T-cell (primary cell): ENCODE measurements at places on chromosomes 7 and 10.

DNA sequence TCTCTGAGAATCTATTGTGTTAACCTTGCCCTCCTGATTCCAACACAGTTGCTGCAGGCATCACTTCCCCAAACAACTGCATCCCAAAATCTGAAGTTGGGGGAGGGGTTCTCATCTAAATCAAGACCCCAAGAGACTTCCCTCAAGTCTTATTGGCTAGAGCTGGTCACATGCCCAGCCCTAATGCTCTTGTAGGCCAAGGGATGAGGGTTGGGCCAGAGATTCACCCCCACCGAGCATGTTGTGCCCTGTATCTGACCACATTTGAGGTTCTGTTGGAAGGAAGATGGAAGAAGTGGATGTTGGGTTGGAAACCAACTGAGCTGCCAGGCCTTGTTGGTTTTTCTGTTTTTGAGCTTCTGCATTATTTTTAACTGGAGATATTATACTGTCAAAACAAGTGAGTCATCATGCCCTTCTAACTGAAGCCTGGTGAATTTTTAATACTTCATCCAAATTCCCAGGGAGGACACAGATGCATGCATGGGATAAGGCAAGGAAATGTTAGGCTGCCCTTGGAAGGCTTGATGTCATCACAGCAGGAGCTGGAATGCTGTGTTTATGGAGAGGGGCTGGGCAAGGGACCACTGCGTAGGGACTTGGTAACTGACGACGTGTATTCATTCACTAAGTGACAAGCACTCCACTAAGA, 68.6 kb upstream of the CACUL1 start:
- no peak for DNase-seq

DNA sequence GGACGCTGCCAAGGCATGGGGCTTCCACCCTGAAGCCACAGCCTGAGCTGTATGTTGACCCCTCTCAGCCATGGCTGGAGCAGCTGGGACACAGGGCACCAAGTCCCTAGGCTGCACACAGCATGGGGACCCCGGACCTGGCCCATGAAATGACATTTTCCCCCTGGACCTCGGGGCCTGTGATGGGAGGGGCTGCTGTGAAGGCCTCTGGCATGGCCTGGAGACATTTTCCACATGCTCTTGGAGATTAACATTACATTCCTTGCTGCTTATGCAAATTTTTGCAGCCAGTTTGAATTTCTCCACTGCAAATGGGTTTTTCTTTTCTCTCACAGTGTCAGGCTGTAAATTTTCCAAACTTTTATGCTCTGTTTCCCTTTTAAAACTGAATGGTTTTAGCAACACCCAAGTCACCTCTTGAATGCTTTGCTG, 463.6 kb downstream of the ZWINT start:
- DNase-seq: no peak

DNA sequence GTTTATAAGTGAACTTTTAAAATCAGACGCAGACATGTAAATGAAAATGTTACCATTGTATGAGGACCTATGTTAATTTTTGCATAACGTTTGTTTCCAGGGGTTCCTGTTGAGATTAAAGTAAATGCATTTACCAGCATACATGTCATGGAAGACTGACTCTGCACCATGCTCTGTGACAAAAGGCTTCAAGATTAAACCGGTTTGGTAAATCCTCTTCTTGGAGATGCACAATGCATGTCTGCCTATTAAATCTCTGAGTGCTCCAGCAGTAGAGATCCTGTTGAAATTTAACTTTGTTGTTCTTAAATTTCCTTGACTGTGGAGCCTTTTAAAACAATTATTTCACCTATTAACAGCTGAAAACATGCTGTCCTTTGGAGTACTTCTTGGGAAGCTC, 36.5 kb upstream of the JAZF1 start:
- no peak for DNase-seq

DNA sequence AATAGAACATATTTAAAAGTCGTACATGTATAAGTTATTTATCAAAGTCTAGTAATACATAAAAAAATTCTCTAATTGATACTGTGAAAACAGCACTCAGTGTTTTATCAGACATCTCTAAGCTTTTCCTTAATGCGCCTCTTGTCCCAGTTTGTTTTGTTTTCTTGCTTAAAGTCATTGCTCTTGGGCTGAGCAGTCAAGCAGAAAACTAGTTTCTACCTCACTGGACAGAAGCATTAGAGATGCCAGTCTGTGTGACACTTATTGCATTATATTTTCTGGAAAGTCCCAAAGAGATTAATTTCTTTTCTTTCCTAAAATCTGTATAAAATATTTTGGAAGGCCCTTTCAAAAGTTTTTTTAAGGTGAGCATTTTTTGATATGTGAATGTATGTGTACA, 236.2 kb downstream of the PCLO start:
- no peak for DNase-seq

GRCh38 chr10:119940487-119940886, 48.0 kb downstream of the SEC23IP start:
- DNase-seq: no peak

- DNase-seq: no peak
These were observed 123.3 kb downstream of the PAXIP1 start for GRCh38 chr7:154879629-154880028.

DNA sequence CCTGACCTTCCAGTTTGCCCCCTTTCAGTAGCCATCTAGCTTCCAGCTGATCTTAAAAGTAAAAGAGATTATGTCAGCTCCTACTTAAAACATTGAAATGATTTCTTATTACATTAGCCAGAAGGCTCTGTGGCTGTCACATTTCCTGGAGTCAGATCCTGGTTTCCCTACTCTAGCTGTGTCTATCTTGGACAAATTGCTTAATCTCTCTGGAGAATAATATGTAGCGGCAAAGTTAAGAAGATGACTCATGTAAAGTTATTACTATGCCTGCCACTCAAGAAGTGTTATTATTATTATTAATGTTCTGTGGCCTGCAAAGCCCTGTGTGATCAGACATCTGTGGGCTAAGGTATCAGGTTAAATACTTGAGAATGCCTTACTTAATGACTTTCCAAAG, 107.2 kb downstream of the RUNDC3B start:
- no peak for DNase-seq

DNA sequence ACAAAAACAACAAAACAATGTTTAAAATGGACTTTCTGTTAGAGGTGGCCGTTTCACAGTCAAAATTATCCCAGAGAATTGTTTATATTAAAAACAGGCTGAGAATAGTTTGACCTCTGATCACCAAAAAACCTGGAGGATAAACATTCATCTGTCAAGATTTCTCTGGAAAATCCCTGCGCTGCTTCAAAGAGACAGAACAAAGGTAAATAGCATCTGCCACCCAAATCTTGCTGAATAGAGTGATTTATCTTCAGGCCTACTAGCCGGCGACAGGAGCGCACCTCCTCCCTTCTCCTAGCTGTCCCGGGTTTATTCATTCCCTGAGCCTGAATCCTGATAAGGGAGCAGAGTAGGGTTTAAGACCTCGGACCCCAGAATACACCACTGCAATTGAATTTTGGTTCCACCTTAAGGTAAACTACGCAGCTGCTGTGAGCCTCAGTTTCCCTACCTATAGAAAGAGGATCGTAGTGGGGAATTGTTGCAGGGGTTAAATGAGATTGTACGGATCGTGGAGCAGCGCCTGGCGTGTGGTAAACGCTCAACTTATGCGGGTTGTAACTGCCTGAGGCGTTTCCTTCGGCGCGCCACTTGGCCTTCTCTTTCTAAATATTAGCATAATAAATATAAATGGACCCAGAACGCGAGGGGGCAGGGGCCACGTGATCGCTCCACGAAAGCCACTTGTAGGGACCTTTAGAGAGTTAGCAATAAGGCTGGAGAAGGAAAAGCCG, 498 bp upstream of the ST7 start:
- DNase-seq: no peak

DNA sequence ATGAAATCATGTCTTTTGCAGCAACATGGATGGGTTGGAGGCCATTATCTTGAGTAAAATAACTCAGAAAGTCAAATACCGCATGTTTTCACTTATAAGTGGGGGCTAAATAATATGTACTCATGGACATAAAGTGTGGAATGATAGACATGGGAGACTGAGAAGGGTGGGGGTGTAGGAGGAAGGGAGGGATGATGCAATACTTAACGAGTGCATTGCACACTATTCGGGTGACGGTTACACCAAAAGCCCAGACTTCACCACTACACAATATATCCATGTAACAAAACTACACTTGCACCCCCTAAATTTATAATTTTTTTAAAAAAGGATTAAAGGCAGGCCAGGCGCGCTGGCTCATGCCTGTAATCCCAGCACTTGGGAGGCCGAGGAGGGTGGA, 13.6 kb downstream of the LGI1 start:
- DNase-seq: no peak

GRCh38 chr10:104881740-104882139, 240.7 kb downstream of the SORCS3 start:
- no peak for DNase-seq

GRCh38 chr10:103114876-103115275, 78.2 kb downstream of the NT5C2 start:
- DNase-seq: no peak

DNA sequence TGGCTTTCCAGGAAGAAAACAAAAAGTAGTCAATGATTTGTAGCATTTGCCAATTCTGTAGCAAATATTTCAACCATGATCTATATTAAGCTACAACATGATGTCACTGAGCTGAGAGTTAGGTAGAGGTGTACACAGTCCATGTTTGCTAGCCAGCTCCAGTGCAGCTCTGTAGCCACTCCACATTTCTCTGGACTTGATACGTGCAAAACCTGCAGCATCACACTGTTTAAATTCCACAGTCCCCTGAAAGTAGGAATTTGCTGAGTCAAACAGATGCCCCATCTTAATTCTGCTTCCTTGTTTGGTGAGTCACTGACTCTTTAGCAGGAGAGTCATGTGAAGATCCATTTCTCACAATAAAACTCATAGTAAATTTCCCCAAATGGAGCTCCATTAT, 89.8 kb upstream of the LRRTM3 start:
- no peak for DNase-seq

DNA sequence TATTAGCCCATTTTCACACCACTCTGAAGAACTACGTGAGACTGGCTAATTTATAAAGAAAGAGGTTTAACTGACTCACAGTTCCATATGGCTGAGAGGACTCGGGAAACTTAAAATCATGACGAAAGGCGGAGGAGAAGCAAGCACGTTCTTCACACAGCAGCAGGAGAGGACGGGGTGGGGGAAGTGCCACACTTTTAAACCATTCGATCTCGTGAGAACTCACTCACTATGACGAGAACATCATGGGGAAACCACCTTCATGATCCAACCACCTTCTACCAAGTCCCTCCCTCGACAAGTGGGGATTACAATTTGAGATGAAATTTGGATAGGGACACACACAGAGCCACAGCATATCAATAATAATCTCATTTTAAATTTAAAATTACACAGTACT, 80.2 kb downstream of the VWDE start:
- DNase-seq: no peak
